ENCODE measurements at places on chromosomes 1 and 21.

DNA sequence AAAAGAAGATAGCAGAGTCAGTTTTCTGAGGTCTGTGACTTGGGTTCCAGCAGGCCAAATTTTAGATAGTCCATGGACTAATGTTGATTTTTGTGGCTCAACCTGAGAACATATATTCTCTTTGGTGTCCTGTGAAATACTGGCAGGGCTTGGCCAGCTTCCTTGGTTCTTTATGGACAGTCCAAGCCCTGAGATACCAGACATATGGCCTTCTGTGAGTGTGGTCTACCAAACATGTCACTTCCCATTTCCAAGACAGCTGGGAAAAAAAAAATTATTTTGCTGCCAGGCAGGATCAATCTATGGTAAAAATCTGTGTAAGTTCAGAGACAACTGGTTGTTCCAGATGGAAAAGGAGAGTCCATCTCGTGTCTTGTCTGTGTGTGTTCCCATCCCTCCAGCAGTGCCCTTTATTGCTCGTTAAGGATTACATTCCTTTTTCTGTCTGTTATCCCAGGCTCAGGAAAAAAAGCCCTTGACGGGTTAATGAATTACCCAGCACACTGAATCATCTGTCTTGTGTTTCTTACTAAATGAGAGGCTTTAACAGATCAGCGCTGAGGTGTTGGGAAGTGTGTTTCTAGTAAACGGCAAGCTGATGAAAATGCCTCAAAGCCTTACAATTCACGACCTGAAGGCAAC lies 33.4 kb upstream of the XPR1 start:
- no peak for DNase-seq

DNA sequence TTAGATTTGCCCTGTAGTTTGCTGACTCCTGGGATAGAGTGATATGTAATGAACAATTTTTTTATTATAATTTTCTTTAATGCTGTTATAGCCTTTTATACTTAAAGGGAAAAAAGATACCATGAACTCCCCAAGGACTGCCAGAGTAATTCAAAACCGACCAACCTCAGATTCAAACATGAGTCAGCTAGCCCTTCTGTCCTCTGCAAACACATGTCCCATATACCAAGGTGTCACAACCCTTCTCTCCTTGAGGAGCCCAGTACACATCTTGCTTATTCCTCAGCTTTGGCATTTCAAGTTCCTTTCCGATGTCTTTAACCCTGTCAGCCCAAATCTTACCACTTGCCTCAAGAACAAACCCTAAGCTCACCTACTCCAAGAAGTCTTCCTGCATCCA lies 184.9 kb downstream of the KCNH1 start:
- DNase-seq = no peak

DNA sequence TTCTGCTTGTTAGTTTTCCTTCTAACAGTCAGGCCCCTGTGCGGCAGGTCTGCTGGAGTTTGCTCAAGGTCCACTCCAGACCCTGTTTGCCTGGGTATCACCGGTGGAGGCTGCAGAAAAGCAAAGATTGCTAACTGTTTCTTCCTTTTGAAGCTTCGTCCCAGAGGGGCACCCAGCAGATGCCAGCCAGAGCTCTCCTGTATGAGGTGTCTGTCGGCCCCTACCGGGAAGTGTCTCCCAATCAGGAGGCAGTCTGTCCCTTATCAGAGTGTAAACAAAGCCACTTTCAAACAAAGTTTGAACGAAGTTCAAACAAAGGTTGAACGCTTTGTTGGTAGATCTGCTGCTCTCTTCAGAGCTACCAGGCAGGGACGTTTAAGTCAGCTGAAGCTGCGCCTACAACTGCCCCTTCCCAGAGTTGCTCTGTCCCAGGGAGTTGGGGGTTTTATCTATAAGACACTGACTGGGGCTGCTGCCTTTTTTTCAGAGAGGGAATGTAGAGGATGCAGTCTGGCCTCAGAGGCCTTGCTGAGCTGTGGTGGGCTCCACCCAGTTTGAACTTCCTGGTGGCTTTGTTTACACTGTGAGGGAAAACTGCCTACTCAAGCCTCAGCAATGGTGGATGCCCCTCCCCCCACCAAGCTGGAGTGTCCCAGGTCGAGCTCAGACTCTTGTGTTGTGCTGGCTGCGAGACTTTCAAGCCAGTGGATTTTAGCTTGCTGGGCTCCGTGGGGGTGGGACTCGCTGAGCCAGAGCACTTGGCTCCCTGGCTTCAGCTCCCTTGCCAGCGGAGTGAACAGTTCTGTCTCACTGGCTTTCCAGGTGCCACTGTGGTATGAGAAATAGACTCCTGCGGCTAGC lies 401.8 kb downstream of the SRGAP2C start:
- DNase-seq = no peak

GRCh38 chr1:192133350-192133926 lies 24.8 kb upstream of the RGS18 start:
- DNase-seq = peak; percentile 1

DNA sequence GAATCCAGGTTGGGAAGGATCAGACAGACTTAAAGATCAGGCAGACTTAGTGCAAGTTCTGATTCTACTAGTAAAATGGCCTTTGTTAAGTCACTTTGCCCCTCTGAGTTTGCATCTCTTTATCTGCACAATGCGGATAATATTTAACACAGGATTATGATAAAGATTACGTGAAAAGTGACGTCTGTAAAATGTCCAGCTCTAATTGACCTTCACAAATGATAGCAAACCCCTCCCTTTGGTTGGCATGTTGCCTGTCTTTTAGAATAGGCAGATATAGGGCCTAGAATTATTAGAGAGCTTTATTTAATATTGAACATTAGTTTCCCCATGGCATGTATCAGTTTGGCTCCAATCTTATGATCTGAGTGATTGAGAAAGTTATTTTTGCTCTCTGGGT lies 55.4 kb downstream of the C1orf21 start:
- DNase-seq = no peak

DNA sequence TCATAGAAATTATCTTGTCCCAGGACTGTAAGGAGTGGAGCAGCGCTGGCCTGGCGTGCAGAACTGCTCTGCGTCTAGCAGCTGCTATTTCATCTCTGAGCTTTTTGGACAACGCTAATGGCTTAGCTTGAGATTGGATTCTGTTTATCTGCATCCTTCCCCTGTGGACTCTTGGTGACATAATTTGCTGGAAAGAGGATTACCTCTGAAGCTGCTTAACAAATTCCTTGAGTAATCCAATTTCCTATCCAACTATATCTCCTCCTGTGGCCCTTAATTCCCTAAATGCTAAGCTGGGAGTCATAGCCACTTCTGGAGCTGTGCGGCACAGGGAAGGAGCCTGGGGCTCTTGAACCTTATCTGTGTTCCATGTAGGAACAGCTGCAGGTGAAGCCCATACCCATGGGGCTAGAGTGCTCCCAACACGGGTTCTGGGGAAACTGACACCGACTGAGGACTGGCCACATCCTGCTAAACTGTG lies 43.2 kb downstream of the IL6R start:
- DNase-seq = no peak

DNA sequence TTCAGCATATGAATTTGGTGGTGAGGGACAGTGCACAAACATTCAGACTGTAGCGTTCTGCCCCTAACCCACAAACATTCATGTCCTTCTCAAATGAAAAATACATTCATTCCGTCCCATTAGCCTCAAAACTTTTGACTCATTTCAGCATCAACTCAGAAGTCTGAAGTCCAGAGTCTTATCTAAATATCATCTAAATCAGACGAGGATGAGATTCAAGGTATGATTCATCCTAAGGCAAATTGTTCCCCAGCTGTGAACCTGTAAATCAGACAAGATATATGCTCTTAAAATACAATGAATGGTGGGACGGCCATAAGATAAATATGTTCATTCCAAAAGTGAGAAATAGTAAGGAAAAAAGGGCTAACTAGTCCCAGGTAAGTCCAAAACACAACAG lies 1195.6 kb upstream of the ADGRL4 start:
- no peak for DNase-seq

DNA sequence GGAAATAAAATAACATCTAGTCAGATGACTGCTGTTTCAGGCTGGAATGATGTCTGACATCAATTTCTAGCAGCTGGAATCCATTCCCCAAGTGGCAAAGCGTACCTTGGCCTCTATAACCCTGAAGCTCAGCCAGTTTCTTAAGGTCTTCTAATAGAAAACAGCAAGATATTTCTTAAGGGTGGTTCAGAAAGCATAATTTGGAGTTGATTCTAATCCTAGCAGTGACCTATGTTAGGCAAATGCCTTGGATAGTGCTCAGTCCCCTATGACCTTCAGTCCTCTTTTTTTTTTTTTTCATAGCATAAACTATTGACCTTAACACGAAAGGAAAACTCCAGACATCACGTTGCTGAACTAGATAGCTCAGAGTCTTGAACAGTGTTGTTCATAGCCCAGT lies 56.5 kb downstream of the LAMC2 start:
- peak; percentile 24 for DNase-seq

- no peak for DNase-seq
Measured at GRCh38 chr1:2438038-2438437, 25.7 kb upstream of the PEX10 start.

DNA sequence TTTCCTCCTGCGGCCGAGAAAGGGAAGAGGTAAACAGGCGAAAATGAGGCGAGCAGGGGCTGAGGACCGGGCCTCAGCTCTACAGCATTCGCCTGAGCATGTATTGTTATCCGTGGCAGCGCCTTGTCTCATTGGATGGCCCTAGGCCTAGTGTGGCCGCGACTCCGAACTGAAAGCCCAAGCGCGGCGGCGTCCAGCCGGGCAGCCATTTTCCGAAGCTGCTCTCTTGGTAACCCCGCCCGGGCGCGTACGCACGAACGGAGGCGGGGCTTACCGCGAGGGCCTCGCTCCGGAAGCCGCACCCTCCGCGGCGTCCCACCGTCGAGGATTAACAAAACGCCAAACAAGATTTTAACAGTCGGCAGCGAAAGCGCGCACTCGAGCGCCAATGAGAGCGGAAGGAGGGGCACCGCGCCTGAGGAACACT lies 797 bp upstream of the USP1 start:
- no peak for DNase-seq

DNA sequence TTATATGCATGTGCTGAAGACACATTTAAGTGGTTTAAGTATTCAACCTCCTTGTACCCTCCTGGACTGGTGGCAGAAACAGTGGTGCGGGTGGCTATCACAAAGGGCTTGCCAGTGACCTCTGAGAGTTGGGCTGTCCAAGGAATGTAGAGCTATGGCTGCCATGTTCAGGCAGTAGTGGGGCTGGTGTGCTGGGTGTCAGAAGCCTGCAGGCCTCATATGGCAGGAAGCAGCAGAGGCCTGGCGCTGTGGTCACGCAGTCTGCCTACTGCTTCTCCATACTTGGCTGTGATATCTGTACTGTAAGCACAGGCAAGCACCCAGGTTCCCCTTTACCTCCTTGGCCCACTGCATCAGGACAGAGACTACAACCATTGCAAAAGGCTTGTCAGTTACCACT lies 870.0 kb downstream of the LRRIQ3 start:
- no peak for DNase-seq

GRCh38 chr1:117026361-117026760 lies 24.8 kb downstream of the CD101 start:
- DNase-seq = no peak

GRCh38 chr1:185292237-185292636 lies 24.8 kb downstream of the IVNS1ABP start:
- no peak for DNase-seq

DNA sequence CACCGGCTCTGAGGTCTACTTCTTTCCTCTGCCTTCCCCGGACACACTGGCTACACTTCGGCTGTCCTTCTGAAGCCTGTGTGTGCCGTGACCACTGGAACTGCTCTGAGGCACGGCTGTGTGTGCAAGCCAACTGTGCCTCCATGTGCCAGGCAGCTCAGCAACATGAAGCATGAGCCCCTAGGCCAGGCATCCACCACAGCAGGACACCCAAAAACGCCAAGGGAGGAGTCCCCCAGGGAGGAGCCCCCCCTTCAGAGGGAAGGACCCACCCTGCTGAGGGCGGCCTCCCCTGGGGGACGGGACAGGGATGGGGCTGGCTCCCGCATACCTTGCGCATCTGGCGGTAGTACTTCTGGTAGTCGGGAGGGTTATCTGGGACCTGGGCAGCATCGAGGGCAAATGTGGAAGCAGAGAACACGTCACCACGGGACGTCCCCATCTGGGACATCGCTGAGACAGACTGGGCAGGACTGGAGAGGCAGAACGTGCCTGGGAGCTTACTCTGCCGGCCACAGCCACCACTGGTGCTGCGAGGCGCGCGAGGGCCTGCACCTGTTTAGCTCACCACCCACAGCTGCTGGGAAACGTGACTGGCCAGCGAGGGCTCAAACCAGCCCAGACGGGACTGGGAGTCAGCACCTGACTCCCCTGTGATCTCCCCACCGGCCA lies 20.5 kb downstream of the LSS start:
- no peak for DNase-seq

- DNase-seq = peak; percentile 71
Measured at GRCh38 chr1:117826540-117827078, 102.8 kb downstream of the GDAP2 start.

DNA sequence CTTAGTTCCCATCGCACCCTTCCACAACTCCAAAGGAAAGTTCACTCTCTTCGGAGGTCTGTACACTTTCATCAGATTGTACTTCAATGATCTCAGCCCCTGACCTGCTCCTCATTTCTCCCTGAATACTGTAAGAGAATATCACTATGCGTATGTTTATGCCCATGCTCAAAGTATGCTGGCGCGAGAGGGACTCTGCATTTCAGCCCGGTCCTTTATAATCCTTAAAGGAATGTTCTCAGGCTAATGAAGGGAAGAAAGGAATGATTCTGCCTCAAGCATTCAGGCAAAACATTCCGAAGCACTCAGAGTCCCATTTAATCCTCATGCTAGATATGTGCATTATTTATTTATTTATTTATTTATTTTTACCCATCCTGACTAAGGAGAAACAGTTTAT lies 76.8 kb downstream of the PLD5 start:
- no peak for DNase-seq

GRCh38 chr1:178962853-178963711 lies 62.6 kb upstream of the FAM20B start:
- no peak for DNase-seq

GRCh38 chr1:222886878-222887351 lies 72.1 kb downstream of the DISP1 start:
- DNase-seq = peak; percentile 57

GRCh38 chr1:3251099-3251806 lies 182.2 kb downstream of the PRDM16 start:
- DNase-seq = no peak

DNA sequence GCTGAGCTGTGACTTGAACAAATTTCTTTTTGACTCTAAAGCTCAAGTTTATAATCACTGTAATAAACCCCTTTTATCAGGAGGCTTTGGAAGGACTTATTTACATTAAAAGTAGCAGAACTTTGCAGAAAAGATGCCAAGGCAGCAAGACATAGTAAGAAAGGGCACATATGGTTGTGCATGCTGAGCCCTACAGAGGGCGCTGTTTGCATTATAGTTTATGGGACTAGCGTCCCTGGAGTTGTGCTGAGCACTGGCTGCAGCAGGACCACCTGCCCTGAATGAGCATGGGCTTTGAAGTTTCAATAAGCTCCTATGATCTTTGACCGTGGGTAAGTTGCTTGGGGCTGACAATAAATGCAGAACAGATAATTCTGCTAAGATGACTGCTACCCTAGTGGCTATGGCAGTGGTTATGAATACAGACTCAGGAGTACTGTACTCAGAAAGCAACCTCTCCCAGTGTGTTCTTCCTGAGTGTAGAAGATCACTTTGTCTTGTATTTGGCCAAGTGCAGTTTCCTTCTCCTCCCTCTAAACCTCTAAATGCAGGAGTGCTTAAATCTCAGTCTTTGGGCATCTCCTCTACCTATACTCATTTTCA lies 45.4 kb upstream of the USP1 start:
- peak; percentile 24 for DNase-seq

All from fibroblast of villous mesenchyme (primary cell).